A673 (cell line): ENCODE measurements at places on chromosomes 4 and X. TPM values are rescaled to one million over a fixed set of nuclear protein-coding genes. Genes with fewer than 3 reads are reported as not detected.

Gene FGFRL1
- total RNA-seq, result 30.4 and 40.8 TPM in 2 replicates

Gene TMEM31
- not detected in 2 replicates for total RNA-seq

Gene NKX3-2
- total RNA-seq, result 2.4 and 3.1 TPM in 2 replicates

Gene BEX5
- 0.50 TPM in 1 of 2 replicates, not detected in the other for total RNA-seq

Gene GPC4
- 17.8 and 19.4 TPM in 2 replicates for total RNA-seq

Gene PAGE2B
- not detected in 2 replicates for total RNA-seq

Gene MAGEA6
- total RNA-seq, result not detected in 2 replicates
